NCI-H187 treated with DMSO at 0.1 percent for 48 hours (cell line): ENCODE measurements at places on chromosomes 5 and 9.

GRCh38 chr5:142636698-142637324 is 49.1 kb downstream of the FGF1 start:
- no peak for DNase-seq

- DNase-seq = no peak
Observed at GRCh38 chr9:35673132-35674024, at the start of gene CA9. Gene CA9, plus strand, starts transcription at chr9:35673928. Its CDS starts 32 bp downstream, at chr9:35673960.

DNA sequence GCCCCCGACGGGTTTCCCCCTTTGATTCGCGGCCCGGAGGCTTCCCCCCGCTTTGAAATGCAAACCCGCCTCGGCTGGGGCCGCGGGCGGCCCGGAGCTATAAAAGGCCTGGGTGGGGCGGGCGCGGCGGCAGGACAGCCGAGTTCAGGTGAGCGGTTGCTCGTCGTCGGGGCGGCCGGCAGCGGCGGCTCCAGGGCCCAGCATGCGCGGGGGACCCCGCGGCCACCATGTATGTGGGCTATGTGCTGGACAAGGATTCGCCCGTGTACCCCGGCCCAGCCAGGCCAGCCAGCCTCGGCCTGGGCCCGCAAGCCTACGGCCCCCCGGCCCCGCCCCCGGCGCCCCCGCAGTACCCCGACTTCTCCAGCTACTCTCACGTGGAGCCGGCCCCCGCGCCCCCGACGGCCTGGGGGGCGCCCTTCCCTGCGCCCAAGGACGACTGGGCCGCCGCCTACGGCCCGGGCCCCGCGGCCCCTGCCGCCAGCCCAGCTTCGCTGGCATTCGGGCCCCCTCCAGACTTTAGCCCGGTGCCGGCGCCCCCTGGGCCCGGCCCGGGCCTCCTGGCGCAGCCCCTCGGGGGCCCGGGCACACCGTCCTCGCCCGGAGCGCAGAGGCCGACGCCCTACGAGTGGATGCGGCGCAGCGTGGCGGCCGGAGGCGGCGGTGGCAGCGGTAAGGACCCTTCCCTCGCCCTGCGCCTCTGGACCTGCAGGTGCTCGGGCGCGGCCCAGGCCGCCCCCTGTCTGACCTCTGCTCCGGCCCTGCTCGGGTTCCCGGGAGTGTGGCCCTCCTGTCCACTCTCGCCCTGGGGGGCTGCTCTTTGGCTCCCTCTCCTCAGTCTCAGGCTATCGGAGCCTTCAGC is at the start of gene CDX1:
Gene CDX1, plus strand, starts transcription at position 129 of the 862 bp plus-strand sequence. Its CDS starts 99 bp downstream, at position 228.
- no peak for DNase-seq

DNA sequence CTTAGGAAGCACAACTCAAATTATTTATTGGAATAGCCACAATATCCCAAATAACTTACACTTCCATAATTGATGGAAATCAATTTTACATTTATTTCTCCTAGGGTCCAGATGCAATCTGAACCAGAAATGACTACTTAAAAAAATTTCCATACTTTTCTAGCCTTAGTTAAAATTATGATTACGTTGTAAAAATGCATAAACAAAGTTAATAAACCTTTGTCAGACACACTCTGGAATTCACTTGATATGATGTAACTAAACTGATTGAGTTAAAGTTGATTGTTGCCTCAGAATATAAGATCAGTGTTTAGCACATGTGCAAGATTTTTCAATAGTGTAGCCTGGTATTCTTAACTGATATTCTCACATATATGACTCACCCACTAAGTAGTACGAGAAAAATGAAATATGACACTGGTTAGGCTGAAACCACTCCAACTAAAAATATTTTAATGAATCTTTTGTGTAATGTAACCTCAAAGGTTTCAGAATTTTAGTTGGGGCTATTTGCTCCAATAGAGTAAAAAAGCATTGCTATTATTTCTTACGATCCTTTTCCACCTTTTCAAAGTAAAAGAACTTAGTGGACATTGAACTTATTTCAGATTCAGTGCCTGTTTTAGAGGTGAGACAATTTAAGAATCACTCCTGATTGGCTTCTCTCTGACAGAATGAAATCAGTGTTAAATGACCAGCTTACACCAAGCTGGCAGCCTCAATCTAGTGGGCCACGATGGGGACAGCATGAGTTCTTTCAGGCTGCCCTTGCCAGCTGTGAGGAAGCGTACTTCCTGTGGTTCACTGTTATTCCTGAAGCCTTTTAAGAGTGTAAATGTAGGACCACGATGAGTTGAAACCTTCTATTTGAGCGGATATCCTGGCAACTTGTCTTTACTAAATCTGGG is 277.2 kb upstream of the CDH9 start:
- DNase-seq = no peak

- no peak for DNase-seq
Observed at GRCh38 chr5:172607213-172607793, 33.8 kb upstream of the NEURL1B start.
